ENCODE measurements at places on chromosomes 16 and 17.

GRCh38 chr16:23523876-23524385, 13.6 kb upstream of the GGA2 start:
- no peak for DNase-seq

DNA sequence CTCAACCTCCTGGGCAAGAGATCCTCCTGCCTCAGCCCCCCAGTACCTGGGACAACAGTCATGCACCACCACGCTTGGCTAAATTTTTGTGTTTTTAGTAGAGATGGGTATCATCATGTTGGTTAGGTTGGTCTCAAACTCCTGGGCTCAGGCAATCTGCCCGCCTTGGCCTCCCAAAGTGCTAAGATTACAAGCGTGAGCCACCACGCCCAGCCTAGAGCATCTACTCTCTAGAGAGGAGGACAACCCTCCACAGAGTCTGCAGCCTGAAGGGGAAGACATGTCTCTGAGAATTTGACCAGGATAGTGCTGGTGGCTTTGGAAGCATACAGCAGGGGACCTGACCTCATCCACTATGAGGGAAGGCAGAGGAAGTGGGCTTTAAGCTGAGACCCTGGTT, 4.7 kb upstream of the GRB2 start:
- DNase-seq = no peak

DNA sequence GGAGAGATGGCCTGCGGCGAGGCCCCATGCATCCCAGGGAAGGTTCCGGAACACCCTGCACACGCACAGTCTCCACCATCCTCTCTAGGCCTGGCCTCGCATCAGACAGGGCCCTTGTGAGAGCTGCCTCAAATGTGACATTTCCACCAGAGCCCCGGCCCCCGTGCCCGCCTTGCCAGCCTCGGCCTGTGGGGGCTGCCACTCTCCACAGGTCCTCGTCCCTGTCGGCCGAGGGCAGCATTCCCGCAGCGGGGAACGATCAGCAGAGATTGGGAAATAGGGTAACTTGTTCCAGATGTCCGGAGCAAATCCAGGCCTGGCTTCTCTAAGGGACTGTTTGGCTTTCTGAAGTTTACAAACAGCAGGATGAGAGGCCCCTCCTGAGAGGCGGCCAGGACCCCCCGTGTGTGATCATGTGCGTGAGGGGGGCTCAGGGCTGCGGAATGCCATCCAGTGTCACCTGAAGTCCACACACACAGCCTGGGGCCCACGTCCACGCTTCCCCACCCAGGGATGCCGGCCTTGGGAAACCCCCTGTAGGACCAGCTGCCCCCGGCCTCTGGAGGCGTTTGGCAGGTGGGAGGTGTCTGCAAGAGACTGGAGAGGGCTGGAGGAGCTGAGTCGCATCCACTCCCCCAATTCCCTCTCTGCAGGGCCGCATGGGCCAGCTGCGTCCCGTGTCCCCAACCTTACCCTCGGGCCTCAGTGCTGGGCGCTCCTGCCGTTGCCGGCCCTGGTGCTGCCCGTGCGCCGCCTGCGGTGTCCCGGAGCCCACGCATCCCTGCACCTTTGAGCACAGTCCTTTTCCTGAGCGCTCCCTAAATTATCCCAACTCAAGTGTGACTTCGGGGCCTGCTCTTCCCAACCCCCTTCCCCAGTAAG, 70.4 kb downstream of the ZDHHC7 start:
- no peak for DNase-seq

GRCh38 chr16:87314990-87315420, 2.2 kb downstream of the C16orf95 start:
- DNase-seq = no peak

DNA sequence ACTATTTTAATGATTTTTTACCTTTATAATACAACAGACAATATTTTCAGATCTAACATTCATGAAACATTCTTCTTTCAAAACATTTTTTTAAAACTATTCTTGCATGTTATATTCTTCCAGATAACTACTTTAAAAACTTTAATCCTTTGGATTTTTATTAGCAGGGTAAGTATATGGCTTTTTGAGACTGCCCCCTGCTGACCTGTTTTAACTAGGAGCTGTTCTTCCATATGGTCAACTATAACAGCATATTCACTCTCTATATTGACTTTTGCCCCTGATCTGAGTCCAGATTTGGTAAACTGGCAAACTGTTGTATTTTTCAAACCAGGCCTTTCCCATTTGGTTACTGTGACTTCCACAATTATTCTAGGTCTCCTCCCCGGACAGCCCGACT, 16.5 kb downstream of the ZNF18 start:
- no peak for DNase-seq

DNA sequence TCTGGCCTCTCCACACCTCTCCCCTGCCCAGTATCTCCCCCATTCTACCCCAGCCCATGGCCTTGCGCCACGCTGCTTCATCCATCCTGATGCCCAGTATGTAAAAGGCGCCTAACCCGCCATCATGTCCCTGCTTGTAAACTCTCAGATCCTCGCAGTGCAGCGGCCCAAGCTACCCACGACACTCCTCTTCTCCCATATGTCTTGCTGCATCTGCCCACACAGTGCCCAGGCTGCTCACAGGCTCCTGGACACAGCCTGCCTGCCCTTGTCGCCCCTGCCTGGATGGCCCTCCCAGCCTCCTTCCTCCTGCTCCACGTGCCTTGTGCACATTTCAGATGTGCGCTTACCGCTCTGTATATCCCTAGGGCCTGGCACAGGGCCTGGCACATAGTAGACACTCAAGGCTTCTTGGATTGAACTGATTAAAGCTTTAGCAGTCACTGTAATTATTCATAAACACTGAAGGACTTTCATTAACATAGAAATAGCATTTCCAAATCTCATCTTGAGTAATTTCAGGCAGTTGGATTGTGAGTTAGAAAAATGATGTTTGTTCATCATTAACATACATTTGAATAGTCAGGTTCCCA, 129.1 kb downstream of the CLEC16A start:
- no peak for DNase-seq

- DNase-seq = no peak
Observed at GRCh38 chr17:27268394-27269085, 25.4 kb upstream of the WSB1 start.

DNA sequence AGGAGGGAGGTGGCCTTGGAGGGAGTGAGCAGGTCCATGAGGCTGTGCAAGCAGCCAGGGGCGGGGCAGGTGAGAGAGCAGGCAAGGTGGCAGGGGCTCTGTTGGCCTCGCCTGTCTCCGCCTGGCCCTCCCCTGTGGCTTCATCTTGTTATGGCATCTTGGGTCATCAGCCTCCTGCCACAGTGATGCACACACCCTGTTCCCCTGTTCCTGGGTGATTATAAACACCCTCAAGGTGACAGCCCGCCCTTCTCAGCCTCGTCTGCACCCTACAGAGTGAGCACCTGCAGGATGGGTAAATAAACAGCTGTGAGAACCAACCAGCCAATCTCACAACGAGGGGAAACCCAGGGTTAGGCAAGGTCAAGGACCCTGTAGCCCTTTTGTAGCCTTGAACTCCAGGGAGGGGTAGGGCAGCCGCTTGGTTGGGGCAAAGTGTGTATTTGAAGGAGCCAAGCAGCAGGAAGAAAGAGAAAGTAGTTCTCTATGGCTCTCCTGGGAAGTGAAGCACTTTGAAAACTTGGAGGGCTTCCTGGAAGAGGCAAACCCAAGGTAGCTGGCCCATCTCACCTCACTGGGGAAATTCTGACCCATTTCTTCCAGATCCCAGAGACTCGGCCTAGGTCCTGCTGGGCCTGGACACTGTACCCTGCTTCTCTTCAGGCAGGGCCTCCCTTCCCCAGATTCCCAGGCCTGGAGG, 60.6 kb downstream of the NT5M start:
- no peak for DNase-seq

GRCh38 chr17:57441270-57441600, 184.9 kb downstream of the MSI2 start:
- no peak for DNase-seq

DNA sequence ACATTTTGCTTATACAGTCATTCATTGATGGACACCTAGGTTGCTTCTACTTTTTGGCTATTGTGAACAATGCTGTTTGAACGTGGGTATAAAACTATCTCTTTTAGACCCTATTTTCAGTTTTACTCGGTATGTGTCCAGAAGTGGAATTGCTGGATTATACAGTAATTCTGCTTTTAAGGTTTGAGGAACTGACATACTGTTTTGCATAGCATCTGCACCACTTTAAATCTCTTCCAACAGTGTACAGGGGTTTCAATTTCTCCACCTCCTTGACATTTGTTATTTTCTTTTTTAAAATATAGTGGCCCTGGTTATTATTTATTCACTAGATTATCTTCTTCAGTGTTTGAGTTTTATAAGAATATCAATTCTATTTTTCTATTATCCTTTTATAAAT, 116.9 kb downstream of the USP22 start:
- no peak for DNase-seq

DNA sequence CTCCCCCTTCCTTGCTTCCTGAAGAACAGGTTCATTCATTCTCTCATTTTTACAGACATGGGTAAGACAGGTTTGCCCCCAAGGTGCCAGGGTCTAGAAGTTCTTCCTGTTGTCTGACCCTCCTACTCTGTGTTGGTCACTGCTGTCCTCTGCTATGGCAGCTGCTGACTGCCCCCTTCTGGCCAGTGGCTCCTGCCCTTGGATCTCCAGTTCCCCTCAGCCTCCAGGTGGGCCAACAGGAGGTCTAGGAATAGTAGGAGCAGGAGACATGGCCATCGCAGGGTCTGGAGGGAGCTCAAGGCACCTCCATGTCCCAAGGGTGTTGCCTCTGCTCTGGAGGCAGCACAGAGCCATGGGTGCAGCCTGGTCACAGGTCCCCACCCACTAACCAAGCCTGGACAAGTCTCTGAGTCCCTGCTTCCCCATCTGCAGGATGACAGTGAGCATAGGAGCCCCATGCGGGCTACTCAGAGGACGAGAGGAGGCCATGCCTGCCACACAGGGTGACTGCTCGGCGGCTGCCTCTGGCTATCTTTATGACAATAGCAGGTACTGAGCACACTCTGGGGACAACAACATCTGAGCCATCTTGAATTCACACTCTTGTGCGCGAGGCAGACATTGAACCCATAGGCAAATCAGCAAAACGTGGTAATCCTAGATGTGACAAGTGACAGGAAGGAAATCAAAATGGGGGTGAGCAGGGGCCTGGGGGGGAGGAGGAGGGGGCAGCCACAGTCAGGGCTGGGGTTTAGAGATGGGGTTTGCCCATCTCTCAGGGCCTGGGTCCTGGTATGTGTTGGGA, 27.0 kb upstream of the NXPH3 start:
- no peak for DNase-seq

GRCh38 chr16:53501216-53501859, 1.7 kb downstream of the AKTIP start:
- DNase-seq = no peak

DNA sequence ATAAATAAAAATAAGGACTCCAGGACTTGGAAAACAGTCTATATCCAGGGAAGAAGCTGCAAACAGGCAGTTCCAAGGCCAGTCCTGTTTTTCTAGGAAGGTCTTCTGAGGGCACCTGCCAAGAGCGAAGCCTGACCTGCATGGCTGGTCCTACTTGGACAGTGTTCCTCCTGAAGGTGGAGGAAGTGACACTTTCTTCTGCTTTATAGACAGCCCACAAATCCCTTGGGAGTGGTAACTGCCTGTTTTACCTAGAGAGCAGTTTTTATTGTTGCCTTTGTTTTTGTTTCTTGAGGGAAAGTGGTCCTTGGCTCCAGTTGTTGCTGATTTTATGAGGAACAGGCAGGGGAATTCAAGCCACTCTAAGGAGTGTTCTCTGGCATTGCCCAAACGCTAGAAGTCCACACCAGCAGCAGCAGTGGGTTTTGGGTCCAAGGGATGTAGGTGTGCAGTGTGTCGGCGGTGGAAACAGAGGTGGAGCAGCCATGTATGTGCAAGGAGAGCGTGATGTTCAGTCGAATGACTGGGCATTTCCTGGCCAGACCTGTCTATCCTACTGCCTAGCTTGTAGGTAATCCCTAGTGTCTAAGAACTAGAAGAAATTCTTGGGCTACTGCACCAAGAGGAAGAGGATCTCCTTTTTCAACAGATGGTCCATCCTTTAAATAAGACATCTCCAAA, 35.3 kb downstream of the LDHD start:
- DNase-seq = no peak

GRCh38 chr17:17547210-17547764, 44.2 kb downstream of the PEMT start:
- no peak for DNase-seq

- no peak for DNase-seq
Observed at GRCh38 chr16:47622451-47623176, 161.5 kb downstream of the PHKB start.

DNA sequence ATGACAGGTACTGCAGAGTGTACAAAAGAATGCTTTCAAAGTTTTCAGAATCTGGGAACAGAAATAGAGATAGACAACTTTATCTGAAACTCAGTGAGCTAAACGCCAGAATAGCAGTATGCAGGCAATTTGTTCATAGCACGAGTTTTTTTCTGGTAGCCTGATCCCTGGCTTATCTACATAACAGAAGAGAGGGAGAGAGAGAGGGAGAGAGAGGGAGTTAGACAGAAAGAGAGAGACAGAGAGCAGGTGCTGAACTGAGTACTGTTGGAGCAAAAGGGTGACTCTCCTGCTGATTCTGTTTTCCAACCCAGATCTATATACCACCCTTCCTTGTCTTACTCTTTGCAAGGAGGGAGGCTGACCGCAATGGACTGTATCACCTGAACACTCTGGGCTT, 388.0 kb upstream of the CA10 start:
- DNase-seq = no peak

- no peak for DNase-seq
Observed at GRCh38 chr17:75645889-75646637, 12.8 kb downstream of the SMIM5 start.

- no peak for DNase-seq
Observed at GRCh38 chr16:24721830-24722238, 7.6 kb upstream of the TNRC6A start.

GRCh38 chr17:73521376-73521775, 122.9 kb downstream of the SDK2 start:
- no peak for DNase-seq

GRCh38 chr16:84794186-84794585, 25.6 kb upstream of the CRISPLD2 start:
- no peak for DNase-seq

DNA sequence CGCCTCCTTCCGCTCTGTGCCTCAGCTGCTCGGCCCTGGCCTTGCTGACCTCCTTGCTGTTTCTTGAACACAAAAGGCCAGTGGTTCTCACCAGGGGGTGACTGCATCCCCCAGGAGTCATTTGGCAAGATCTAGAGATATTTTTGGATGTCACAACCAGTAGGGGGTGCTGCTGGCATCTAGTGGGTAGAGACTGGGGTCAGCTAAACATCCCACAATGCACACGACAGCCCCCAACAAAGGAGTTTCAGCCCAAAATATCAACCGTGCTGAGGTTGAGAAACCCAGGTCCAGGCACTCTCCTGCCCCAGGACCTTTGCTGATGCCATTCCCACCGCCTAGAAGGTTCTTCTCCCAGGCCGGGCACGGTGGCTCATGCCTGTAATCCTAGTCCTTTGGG, 39.7 kb downstream of the ABCC6 start:
- no peak for DNase-seq

- DNase-seq = no peak
Observed at GRCh38 chr16:77591347-77591746, 131.0 kb upstream of the NUDT7 start.

GRCh38 chr16:66335704-66336329, 30.7 kb upstream of the CDH5 start:
- DNase-seq = no peak

Data from T1000 (cell line).